ACHN (cell line): ENCODE measurements at places on chromosomes 6 and 20.

- no peak for DNase-seq
These were observed 16.7 kb downstream of the PCMT1 start for GRCh38 chr6:149766156-149766769.

GRCh38 chr20:8740265-8740664, 328.6 kb upstream of the PLCB4 start:
- no peak for DNase-seq

- no peak for DNase-seq
These were observed 104.1 kb upstream of the FOXA2 start for GRCh38 chr20:22688485-22688884.

DNA sequence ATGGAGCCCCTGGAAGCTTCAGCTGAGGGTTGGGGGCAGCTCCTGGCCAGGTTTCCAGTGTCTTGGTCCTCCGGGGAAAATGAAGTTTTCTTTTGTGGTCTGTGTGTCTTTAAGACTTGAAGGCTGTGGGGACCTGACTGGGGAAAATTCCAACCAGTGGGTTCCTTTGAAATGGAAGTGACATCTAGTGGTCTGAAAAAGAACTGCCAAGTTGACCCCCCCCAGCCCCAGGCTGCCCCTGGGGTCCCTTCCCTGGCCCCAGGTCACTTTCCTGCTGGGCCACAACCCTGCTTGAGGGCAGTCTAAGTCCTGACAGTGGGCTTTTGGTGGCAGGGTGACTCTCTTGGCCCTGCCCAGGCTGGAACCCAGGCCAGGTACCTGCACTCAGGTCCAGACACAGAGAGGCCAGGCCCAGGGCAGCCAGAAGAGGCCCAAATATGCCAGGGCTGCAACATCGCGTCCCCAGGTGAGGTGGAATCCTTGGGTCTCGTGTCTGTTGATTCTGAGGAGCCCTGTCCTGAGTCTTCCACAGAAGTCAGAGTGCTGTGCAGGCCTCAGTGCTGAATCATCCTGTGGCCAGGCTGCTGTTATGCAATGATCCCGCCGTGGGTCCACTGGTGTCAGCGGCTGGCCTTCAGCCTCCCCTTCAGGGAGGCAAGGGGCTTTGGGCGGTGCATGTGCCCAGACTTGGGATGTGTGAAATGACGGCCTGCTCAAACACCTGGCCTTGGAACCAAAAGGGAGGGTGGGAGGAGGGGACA, 68.4 kb downstream of the VEGFA start:
- peak; percentile 56 for DNase-seq

- DNase-seq: no peak
These were observed 11.1 kb downstream of the NRN1 start for GRCh38 chr6:5995658-5995948.

GRCh38 chr6:54195637-54196036, 84.4 kb downstream of the MLIP start:
- DNase-seq: no peak

- DNase-seq: peak; percentile 82
These were observed 58.5 kb upstream of the PRSS16 start for GRCh38 chr6:27188885-27189418.

GRCh38 chr6:136318676-136319075, 29.0 kb upstream of the BCLAF1 start:
- DNase-seq: no peak

GRCh38 chr6:116876635-116877611, at the start of gene RFX6:
TSS of gene RFX6 (plus strand) at chr6:116877242. CDS start at chr6:116877276, 34 bp downstream.
- no peak for DNase-seq

DNA sequence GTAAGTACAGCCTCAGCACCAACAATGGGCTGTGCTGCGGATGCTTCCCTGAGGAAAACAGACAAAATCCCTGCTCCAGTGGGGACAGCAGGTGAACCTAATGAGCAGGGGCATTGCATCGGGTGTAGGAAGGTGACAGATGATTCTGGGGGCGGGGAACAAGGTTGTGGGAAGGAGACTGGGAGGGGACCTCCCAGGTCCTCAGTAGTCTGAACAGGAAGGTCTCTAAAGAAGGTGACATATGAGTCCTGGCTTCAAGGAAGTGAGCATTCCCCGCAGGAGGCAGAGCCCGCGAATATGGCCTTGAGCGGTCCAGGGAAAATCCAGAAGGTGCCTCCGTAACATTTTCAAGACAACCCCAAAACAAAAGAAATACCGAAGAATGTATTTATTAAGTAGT, 19.4 kb downstream of the ULBP1 start:
- DNase-seq: no peak

DNA sequence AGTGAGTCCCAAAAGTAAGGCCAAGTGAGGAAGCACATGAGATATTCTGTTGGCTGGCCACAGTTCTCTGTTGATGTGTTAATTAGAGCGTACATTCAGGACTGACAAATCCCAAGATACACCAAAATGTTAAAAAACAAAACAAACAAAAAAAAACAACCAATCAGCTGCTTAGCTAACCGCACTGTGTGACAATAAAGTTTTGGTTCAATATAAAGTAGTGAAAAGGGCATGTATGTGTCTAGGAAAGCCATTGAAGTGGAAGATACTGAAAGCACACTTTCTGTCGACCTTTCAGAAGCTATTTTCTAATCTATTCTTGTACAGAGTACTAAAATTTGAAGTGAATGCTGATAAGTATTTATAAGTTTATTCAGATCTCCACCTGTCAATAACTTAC, 26.1 kb downstream of the NHLRC1 start:
- DNase-seq: no peak

DNA sequence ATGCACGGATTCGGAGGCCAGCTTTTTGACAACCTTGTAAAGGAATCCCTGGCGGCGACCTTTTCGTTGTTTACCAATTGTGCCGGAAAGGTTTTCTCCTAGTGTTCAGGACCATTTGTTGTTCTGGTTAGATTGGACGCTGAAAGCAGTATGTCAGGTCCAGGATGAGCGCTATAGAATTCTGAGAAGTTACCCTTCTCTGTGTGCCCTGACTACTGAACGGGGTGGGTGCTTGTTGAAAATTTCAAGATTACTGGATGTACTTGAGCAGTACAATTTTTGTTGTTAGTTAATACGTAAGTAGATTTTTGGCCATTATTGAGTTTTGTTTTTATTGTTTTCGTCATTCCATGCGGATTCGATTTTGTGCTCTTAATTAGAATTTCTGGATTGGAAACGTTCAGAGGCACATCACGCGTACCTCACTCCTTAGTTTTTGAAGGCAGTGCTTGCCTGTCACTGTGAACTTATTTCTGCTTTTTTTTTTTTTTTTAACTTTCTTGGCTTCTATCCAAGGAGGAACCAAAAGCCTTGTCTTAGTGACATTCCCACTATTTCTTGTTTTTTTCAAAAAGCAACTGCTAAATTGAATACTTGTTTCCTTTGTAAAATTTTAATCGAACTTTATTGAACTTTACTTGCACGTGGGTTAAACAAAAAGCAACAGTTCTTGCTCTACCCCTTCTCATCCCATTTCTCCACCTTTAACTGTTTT, 898 bp downstream of the XRN2 start:
- DNase-seq: peak; percentile 17

DNA sequence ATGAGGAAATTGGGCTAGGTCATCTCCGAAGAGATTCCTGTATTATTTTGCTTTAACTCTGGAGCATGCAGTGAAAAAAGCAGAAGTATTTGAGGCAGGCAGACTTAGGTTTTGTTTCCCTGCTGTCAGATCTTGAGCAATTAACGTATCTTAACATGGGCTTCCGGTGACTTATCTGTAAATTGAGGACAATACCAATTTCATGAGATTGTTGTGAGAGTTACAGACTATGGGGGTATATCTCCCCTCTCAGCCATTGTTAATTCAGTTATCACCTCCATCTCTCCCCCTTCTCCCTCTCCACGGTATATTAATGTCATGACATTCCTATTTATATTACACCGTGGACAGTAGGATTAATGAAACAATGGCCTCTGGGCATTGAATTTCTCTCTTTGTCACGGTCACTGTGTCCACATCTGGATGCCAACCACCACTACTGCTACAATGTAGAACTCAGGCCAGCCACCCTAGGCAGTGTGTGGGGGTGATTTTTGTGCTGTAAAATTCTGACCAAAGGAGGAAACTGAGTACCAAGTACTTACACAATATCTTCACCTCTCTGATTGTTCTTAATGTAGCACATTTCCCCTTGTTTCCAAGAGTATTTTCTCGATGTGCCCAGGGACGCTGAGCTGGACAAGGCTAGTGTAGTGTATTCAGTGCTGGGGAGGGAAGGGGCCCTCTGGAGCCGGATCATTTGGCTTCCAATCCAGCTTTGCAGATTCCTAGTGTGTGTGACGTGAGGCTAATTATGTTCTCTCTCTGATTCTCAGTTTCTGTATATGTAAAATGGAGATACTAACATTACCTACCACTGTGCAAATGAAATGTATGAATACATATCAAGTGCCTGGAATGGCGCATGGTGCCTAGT, 77.2 kb downstream of the GCNT2 start:
- no peak for DNase-seq

GRCh38 chr6:160363016-160363996, 15.1 kb downstream of the SLC22A3 start:
- DNase-seq: no peak

- DNase-seq: no peak
These were observed 104.2 kb upstream of the PDE10A start for GRCh38 chr6:165767228-165767627.

GRCh38 chr20:760751-761417, 7.4 kb downstream of the SLC52A3 start:
- no peak for DNase-seq

DNA sequence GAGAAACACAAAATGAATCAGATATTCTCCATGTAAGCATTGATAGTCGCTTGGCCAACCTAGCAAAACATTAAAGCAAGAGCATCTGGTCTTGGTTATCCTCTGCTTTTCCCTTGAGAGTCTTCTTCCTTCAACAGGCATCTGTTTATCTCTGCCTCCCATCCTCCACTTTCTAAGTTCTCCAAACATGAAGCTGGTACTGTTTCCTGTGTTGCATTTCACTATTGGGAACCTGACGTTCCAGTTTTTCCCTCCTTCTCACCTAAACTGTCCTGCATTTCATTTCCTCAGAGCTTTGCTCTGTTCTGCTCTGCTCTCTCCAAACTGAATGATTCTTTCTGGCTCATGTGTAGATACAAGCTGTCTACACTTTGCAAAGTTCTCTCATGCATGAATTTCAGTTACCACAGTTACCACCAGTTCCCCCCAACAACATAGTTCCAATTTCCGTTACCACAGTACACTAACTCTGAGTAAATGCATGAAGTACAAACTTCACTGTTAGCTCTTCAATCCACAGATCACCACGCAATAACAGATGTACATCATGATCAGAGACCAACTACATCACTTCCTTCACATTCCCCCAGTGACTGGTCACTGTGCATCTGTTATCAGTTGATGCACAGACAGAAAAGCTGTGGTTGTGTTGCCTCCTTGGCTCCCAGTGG, 86.7 kb upstream of the F13A1 start:
- no peak for DNase-seq

GRCh38 chr6:146420255-146420654, 123.4 kb upstream of the RAB32 start:
- no peak for DNase-seq

DNA sequence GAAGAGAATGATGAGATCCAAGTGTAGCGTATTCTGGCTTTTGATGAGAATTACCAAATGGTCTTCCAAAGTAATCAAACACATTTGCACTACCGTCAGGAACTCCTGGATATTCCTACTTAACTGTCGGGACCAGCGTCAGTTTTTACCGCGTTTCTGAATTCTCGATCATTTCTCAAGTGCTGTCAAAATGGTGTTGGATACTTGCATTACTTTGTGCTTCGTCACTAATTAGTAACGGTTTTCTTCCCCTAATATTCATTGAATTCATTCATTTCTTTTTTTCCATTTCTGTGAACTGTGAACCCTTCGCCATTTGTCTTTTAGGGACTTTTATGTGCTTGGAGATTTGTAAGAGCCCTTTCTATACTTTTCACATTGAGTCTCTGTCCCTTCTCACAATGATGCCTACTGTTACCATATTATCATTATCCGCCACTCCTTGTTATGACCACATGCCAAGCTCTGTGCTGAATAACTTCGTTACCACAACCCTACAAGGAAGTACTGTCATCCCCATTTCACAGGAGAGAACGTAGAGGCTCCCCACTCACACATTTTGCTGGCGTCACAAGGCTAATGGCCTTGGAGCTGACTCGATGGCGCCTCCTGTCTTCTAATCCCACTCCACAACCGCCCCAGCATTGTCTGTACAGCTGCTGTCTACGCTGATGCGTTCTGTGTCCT, 74.2 kb upstream of the QKI start:
- DNase-seq: no peak
